ENCODE measurements at places on chromosomes 12 and 14.

DNA sequence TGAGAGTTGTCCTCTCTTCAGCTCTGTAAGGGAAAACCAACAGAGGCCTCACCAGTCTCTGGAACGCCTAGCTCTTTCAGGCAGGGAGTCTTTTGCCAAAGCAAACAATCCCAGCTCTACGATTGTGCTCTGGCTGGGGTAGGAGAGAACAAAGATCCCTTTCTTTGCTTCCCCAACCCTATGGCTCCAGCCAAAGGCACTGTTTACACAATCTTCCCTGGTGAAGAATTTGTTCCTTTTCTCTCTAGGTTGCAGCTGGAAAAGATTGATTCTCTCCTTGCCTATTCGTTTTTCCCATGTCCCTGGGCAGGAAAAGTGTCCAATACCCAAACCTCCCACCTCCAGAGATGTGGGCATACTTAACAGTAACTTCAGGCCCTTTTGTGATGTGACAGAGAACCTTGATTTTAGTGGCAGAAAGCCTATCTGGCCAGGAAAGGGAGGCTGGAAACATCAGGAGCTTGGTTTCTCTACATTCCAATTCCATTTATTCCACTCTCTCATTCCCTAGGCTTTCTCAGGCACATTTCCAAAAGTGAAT is 16.8 kb downstream of the ATP5MC2 start:
- DNase-seq, result no peak

- no peak for DNase-seq
Measured at GRCh38 chr12:106673141-106673540, 90.3 kb downstream of the RFX4 start.

GRCh38 chr12:1373901-1374735 is 220.3 kb downstream of the FBXL14 start:
- no peak for DNase-seq

GRCh38 chr14:22152903-22153302 is 436.1 kb downstream of the DAD1 start:
- no peak for DNase-seq

GRCh38 chr14:34688470-34689206 is 25.8 kb downstream of the CFL2 start:
- no peak for DNase-seq

GRCh38 chr14:94975366-94975765 is 182.0 kb downstream of the DICER1 start:
- DNase-seq, result no peak

DNA sequence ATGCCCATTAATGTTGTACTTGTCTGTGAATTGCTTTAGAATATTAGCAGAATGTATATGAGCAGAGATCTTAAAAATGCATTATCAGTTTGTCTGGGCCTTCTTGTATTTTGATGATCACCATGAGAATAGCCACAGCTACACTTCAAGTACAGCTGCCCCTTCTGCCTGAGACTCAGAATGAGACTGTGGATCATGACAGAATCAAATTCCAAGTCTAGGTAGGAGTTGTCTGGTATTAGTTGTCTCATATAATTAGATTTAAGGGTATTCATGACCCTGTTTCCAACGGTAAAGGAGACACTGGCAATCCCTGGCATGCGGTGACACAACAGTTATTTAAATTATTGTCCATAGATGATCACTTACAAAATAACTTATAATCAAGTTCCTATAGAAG is 18.3 kb upstream of the SMIM10L1 start:
- DNase-seq, result no peak

DNA sequence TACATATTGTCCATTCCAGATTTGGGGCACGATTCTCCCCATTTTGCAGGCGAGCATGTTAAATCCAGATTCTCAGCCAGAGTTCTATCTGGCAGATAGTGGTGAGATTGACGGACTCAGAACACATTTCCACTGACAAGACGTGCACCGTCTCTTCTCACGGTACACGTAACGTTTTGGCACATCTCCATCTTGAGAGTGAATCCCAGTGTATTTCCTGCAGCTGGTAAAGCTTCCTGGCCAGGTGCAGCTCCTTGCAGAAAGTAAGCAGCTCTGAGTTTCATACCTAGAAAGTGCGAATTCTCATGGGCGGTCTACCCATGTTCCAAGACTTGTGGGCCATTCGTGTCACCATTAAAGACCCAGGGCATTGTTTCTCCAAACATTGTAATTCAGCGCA is 102.6 kb downstream of the TSPAN9 start:
- DNase-seq, result no peak

Data from stimulated activated CD4-positive, alpha-beta T cell treated with anti-CD3 and anti-CD28 coated beads, Interleukin-12 subunit alpha, Interleukin-12 subunit beta, amount 100 ng/mL, for 48 hours (primary cell).